ENCODE measurements at places on chromosomes 5 and 9.
A peak's percentile ranks its signal among the peaks of the same experiment; 100 is the strongest.

DNA sequence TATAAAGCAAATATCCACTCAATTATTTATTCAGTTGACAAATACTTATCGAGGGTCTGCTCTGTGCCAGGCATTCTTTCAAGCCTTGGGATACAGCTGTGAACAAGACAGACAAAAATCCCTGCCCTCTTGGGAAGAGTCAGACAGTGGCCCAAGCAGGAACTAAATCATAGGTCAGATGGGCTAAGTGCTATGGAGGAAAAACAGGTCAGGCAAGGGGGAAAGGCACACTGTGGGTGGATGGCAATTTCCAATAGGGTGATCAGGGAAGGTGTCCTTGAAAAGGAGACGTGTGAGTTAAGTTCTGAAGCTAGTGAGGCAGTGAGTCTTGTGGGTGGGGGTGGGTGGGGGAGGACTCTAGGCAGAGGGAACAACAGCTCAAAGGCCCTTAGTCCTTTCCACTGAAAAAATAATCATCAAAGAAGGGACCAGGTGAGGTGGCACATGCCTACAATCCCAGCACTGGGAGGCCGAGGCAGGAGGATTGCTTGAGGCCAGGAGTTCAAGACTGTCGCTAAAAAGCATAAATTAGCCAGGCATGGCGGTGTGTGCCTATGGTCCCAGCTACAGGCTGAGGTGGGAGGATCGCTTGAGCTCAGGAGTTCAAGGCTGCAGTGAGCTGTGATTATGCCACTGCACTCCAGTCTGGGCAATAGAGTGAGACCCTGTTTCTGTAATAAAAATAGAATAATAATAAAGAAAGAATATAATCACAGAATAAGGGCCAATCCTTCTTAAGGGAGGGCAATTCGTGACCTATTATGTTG lies 95.2 kb upstream of the CPEB4 start:
- DNase-seq, result no peak

- no peak for DNase-seq
These were observed 84.6 kb downstream of the SNX24 start for GRCh38 chr5:122929980-122930379.

DNA sequence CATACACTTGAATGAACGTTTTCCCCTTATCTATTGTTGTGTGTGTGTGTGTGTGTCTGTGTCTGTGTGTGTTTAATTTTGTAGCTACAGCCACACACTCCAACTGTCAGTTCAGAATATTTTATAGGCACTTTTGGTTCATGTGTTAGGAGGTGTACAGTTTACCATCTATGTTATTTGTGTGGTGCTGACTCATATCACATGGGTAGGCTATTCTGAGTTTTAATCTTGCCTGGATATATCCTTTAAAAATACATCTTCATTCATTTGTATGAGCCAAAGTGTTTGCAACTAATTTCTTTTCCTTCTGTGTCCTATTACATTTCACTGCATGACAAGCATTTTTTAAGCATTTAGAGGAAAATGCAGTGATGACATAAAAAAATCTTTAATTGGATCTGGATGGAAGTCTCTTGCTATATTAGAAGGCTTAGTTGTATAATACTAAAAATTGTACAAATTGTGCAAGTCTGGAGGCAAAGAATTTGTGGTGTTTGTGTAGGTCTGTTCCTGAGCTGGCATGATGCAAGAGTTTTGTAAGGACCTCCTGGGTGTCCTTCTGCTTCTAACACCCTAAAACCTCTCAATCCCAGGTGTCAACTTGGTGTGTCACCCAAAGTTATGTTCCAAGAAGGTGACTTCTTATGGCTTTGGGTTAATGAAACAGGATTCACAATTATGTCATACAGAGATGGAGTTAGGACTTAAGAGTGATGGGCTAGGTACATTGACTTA lies 52.4 kb upstream of the HMHB1 start:
- no peak for DNase-seq

DNA sequence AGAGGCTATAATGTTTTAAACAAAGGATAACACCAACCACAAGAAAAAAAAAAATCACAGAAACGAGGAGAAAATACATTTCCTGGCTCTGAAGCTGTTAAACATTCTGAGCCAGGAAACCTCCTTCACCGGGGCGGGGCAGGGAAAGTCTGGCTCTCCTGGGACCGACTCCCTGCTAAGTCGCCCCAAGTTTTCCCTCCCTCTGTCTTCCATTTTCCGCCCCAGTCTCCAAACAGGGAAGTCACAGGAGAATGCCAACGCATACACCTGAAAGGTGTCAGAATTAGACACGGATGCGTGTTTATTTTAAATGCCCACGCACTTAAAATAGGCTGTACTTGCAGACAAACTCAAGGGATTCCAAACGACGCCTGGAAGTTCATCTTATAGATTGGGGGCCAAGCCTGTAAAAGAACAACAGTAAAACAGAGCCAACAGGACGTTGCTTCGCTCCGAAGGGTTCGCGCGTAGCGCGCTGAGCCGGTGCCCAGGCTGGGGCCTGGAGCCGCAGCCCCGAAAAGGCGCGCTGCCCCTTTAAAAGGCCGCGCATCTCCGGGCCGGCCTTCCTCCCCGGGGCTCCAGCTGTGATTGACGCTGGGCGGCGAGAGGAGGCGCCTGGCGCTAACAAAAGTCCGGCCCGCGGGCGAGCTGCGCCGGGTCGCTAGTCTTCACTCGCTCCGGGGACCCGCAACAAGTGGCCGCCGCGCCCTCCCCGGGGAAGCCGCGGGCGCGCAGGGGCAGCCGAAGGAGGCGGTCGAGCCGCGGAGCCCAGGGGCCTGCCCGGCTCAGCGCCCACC lies at the start of gene FBXL7:
Gene FBXL7, plus strand, starts transcription at position 653 of the 797 bp plus-strand sequence.
- no peak for DNase-seq

GRCh38 chr9:97933297-97933998 lies 4.5 kb downstream of the HEMGN start:
- no peak for DNase-seq

DNA sequence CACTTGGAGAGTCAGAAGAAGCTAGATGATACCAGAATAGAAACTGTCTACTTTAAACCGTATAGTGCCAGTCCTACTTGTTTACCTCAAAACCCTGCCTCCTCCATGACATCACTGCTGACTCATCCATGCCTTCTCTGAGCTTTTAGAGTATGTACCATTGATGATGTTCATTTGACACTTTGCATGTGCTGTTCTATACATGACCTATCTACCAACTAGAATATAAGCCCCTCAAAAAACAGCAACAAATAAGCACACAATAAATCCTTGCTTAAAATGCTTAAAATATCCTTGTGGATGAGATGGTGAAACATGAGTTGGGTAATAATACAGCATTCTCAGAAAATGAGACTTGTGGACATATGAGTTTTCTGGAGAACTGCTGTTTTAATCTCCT lies 2.6 kb downstream of the CTNNAL1 start:
- peak; percentile 48 for DNase-seq

GRCh38 chr5:176802116-176802784 lies 8.1 kb upstream of the UNC5A start:
- no peak for DNase-seq

DNA sequence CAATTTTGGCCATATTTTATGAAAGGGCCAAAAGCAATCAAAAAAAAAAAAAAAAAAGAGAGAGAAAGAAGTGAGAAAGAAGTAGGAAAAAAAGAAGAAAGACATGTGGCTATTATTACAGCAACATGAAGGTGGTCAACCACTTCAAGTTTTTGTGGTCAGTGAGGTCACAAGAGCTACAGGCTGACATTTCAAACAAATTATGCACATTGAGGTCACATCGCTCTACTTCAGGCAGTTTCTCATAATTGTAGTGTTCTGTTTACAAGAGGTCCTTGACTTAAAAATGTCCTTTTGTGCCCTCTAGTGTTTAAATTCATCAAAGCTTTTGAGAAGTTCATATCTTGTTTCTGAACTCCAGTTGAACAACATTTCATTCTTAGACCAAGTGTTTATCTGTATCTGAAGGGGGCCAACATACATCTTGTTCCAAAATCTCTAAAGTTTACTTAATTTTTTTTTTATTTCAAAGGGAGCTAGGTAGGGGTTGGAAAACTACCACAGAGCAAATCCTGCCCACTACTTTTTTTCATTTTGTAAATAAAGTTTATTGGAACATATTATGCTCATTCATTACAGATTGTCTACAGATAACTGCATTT lies 513.1 kb downstream of the PDE4D start:
- no peak for DNase-seq

DNA sequence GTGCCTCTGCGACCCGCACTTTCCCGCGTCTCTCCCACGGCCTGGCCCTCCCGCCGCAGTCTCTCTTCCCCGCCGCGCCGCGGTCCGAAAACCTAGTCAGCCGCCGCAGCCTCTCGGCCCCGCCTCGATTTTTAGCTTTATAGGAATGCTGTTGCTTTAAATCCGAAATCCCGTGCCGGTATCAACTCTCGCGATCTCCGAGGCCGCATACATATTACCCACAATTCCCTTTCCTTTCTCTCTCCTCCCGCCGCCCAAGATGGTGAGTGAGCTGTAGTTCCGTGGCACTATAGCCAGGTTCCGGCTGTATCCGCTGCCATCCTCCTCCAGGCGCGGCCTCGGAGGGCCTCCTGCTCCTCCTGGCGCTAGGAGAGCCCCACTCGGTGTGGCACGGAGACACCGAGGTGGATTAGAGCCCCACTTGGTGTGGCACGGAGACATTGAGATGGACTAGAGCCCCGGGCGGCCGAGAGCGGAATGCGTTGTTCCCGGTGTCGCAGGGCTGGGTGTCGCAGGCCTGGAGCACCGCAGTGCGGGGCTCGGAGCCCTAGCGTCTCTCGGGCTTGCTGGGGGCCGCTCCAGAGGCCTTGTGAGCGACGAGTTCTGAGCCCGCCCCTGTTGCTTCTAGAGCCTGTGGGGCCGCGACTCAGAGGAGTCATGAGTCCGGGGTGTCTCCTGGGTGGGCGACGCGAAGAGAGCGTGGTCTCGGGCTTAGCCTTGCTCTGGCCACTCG lies at the start of the genes MED22 and RPL7A:
Gene MED22, minus strand, starts transcription at position 147 of the 733 bp plus-strand sequence. CDS start 1,469 bp downstream, outside the sequence.
Gene RPL7A, plus strand, starts transcription at position 234 of the 733 bp plus-strand sequence. Its CDS starts 26 bp downstream, at position 260.
- DNase-seq, result peak; percentile 91

GRCh38 chr9:80951675-80952074 lies 737.7 kb downstream of the TLE1 start:
- DNase-seq, result no peak

DNA sequence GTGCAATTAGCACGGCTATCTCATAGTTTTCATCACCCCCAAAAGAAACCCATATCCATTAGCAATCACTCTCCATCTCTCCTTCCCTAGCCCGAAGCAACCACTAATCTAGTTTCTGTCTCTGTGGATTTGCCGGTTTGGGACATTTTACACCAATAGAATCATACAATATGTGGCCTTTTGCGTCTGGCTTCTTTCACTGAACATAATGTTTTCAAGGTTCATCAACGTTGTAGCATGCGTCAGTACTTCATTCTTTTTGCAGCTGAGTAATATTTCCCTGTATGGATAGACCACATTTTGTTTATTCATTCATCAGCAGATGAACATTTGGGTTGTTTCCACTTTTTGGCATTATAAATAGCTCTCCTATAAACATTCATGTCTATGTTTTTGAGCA lies 75.4 kb upstream of the TBC1D2 start:
- no peak for DNase-seq

DNA sequence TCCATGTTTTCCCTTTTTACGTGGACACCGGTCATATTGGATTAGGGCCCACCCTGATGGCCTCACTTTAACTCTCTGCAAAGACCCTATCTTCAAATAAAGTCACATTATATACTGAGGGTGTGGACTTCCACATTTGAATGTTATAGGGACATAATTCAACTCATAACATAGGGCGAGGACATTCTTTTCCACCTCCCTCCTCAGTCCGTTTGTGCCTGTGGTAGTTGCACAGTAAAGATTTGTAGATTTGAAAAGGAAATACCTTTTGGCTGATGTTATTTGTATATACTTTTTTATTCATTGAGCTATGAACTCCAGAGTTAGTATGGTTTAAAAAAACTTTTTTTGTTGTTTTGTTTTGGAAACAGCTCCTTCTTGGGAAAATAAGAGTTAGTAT lies 51.0 kb upstream of the DHFR start:
- DNase-seq, result no peak

DNA sequence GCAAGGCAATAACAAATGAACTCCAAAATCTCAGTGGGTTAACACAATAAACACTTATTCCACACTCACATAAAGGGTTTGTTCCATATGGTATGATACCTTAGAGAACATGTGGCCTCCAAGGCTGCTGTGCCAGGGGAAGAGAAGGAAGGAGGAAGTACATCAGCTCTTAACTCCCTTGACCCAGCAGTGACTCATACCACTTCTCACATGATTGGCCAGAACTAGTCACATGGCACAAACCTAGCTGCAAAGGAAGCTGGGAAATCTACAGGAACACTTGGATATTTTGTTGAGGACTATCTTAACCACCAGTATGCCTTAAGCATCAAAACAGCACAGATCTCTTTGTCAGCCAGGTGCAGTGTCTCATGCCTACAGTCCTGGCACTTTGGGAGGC lies 99.3 kb downstream of the SLIT3 start:
- no peak for DNase-seq

- DNase-seq, result no peak
These were observed 68.9 kb upstream of the SH3PXD2B start for GRCh38 chr5:172523146-172523745.

DNA sequence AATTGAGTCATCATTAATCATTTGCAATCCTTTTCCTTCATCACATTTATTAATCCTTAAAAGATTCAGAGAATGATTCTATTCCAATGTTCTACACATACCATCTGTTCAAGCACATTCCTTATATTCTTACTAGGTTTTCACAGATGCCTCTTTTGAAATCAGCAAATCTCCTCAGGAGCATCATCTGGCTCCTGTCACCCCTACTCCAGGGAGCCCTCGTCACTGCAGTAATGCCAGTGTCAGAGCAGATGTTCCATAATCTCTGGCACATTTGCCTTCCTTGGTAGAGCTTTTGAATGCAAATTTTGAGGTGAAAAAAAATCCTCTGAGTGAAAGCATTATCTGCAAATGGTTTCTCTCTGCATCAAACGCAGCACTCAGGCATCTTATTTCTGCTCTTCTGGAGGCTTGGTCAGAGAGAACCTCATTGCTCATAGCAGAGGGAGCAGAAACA lies 7.6 kb upstream of the KCNV2 start:
- no peak for DNase-seq

- DNase-seq, result no peak
These were observed 70.6 kb downstream of the ACTBL2 start for GRCh38 chr5:57411982-57412381.

DNA sequence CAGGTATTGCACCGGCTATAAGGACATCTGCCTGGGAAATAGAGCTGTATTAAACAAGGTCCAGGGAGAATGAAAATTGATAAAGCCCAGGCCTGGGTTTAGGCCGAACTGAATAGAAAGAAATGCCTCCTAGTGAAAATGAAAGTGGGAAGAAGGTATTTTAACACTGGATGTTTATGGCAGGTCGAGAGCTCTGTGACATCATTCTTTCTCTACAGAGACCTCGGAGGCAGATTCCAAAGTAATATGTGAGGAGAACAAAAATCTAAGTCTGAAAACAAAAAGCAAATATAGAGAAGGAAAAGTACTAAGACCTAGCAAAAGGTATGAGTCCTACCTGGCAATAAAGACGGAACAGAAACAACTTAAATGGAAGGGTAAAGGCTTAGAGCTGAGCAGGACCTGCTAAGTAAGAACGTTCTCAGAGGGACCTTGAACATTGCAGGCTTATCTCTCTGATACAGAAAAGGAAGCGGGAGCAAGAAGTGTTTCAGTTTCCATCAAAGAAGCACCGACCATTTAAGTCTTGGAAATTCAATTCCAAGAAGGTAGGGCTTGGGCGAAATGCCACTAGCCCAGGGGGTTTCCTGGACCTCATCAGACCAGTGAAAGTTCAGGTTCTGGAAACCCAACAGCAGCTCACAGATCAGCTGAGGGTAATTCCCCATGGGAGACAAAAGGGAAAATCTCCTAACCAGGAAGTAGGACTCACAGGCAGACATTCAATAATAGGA lies 80.0 kb downstream of the SUSD1 start:
- DNase-seq, result no peak
